ENCODE measurements at places on chromosomes 1 and 21. TPM values are rescaled to one million over a fixed set of nuclear protein-coding genes. Genes with fewer than 3 reads are reported as not detected.

The CD52 gene
- total RNA-seq: 582 TPM

The RHOU gene
- 1.2 TPM for total RNA-seq

The TMEM82 gene
- not detected for total RNA-seq

The IGSF21 gene
- not detected for total RNA-seq

The AMY1C gene
- not detected for total RNA-seq

The PADI3 gene
- not detected for total RNA-seq

The MFAP2 gene
- not detected for total RNA-seq

The ANXA9 gene
- not detected for total RNA-seq

The TRIM17 gene
- 0.73 TPM for total RNA-seq

The ANKRD34A gene
- 0.42 TPM for total RNA-seq

The KCNA3 gene
- total RNA-seq: 118 TPM

The LRRC53 gene
- not detected for total RNA-seq

The RNF186 gene
- total RNA-seq: not detected

The IKBKE gene
- 27.9 TPM for total RNA-seq

The NBPF10 gene
- 2.5 TPM for total RNA-seq

The KPRP gene
- total RNA-seq: not detected

The FAM163A gene
- total RNA-seq: 0.17 TPM

The PAQR6 gene
- total RNA-seq: 3.6 TPM

The MIS18A gene
- total RNA-seq: 3.0 TPM

The LRRC39 gene
- total RNA-seq: 1.4 TPM

The PIK3C2B gene
- 27.1 TPM for total RNA-seq

The CCDC27 gene
- not detected for total RNA-seq

The PODN gene
- not detected for total RNA-seq

The PLPP3 gene
- not detected for total RNA-seq

The ZNF593OS gene
- not detected for total RNA-seq

The CDA gene
- total RNA-seq: 0.38 TPM

The CCDC17 gene
- 2.1 TPM for total RNA-seq

The ASCL5 gene
- 0.50 TPM for total RNA-seq

The HSF2BP gene
- total RNA-seq: 0.59 TPM

The FCRL4 gene
- not detected for total RNA-seq

The TOR1AIP1 gene
- 94.4 TPM for total RNA-seq

The OSCP1 gene
- 0.82 TPM for total RNA-seq

The FAM72D gene
- not detected for total RNA-seq

The PRMT6 gene
- 7.9 TPM for total RNA-seq

The EIF2D gene
- 48.9 TPM for total RNA-seq

The LHX8 gene
- total RNA-seq: not detected

The CYP2J2 gene
- 0.28 TPM for total RNA-seq

The RHOC gene
- total RNA-seq: 11.9 TPM

The PRDM2 gene
- total RNA-seq: 136 TPM

The BRINP3 gene
- total RNA-seq: not detected

The CD101 gene
- total RNA-seq: 2.2 TPM

The AIRE gene
- 0.16 TPM for total RNA-seq

The IL19 gene
- not detected for total RNA-seq

The C1orf105 gene
- total RNA-seq: not detected

The OR14K1 gene
- not detected for total RNA-seq

The AGMAT gene
- total RNA-seq: 3.8 TPM

The DMRTA2 gene
- total RNA-seq: not detected

The SEMA4A gene
- 10.1 TPM for total RNA-seq

The CCDC24 gene
- 0.98 TPM for total RNA-seq

The FLG2 gene
- not detected for total RNA-seq

The TFF2 gene
- total RNA-seq: not detected

The C1QA gene
- total RNA-seq: not detected

The DIRAS3 gene
- not detected for total RNA-seq

The PTGS2 gene
- total RNA-seq: 0.88 TPM

The GPATCH3 gene
- 32.4 TPM for total RNA-seq

The OPTC gene
- not detected for total RNA-seq

The ZNF362 gene
- 26.6 TPM for total RNA-seq

The TEDDM1 gene
- not detected for total RNA-seq

The LYPD8 gene
- not detected for total RNA-seq

Measured in CD4-positive, alpha-beta T cell (primary cell).